H4 (cell line): ENCODE measurements at places on chromosomes 6 and 20.

- no peak for DNase-seq
These were observed 54.6 kb downstream of the GMPR start for GRCh38 chr6:16292942-16293341.

DNA sequence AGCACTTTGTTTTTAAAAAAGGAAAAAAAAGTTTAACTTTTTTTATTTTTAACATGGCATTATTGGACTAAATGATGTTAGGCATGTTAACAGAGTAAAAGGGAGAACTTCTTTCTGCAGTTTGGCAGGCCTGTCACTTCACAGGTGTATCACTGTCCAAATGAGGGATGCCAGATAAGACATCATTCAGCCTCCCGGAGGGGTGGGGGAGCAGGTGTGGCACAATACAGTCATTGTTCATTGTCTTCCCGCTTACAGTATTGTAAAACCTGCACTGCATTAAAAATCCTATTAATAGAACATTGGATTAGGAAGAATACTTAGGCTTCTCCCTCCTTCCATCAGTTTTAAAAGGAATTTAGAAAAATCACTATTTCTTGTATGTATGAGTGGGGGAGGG, 80.7 kb downstream of the CARMIL1 start:
- DNase-seq: no peak

DNA sequence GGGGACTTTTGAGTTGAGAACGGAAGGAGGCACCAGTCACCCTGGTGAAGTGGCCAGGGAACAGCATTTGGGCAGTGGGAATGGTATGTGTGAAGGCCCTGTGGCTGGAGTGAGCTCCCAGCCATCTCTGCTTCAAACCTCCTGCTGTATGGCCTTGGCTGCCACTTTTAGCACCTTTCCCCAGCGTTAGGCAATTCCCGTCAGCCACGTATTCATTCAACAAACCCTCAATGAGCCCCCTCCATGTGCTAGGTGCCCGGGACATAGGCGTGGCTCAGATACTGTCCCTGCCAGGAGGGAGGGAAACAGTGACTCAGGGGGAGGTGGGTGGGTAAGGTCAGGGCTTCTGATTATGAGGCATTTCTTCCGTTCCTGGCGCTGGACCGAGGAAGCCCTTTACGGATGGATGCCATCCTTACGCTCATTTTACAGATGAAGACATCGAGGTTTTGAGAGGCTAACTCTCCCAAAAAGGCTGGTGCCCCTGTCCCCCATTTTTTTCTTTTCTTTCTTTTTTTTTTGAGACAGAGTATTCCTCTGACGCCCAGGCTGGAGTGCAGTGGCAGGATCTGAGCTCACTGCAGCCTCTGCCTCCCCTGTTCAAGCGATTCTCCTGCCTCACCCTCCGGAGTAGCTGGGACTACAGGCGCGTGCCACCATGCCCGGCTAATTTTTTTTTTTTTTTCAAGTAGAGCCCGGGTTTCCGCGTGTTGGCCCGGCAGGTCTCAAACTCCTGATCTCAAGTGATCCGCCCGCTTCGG, 37.5 kb downstream of the SRC start:
- DNase-seq: peak; percentile 35

- no peak for DNase-seq
These were observed 343.7 kb downstream of the HAO1 start for GRCh38 chr20:7596541-7596940.

DNA sequence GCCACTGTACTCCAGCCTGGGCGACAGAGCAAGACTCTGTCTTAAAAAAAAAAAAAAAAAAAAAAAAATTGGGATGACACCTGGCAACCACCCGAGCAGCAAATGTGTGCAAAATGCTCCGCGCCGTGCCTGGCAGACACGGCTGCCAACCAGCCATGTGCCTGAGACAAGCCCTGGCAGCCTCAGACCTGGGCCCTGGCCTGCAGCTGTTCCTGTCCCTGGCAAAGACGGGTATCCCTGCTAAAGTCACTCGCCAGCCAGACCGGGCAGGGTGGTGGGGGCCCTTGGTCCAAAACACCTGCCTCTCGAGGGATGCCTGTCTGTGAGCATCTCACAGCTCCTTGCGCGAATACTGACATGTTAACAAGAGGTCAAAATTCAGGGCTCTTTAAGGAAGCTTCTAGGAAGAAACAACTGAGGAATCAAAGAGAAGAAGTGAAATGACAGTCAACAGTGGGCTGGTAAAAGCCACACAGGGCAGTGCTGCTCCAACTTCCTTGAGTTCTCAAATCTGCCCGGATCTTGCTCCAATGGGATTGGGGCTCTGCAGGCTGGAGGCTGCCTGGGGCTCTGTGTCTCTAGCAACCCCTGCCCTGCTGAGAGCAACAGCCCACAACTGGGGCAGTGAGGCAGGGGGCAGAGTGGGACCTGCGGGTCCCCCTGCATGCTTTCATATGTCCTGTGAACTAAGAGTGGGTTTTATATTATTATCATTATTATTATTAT, 53.4 kb downstream of the SYTL3 start:
- DNase-seq: no peak

GRCh38 chr20:1119128-1119505, 715 bp downstream of the PSMF1 start:
- no peak for DNase-seq

DNA sequence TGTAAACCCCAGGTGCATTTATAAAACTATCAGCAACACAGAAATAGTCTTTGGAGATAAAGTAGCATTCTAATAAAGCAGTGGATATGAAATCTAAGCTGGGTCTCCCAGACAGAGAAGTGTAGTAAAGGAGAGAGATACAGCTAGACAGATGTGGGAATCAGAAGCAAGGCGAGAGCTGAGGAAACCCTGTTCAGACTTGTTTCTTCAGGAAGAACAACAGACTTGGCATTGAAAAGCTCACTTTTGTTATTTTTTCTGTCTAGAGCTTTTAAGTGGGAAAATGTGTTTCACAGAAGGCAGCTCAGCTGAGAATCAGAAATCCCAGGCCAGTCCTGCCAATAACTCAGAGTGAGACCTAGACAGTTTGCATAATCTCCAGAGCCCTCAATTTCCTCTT, 52.9 kb downstream of the SLC35B3 start:
- DNase-seq: no peak

- DNase-seq: no peak
These were observed 100.9 kb downstream of the RCAN2 start for GRCh38 chr6:46390153-46390876.

GRCh38 chr6:170420791-170421776, 114.5 kb downstream of the FAM120B start:
- no peak for DNase-seq

DNA sequence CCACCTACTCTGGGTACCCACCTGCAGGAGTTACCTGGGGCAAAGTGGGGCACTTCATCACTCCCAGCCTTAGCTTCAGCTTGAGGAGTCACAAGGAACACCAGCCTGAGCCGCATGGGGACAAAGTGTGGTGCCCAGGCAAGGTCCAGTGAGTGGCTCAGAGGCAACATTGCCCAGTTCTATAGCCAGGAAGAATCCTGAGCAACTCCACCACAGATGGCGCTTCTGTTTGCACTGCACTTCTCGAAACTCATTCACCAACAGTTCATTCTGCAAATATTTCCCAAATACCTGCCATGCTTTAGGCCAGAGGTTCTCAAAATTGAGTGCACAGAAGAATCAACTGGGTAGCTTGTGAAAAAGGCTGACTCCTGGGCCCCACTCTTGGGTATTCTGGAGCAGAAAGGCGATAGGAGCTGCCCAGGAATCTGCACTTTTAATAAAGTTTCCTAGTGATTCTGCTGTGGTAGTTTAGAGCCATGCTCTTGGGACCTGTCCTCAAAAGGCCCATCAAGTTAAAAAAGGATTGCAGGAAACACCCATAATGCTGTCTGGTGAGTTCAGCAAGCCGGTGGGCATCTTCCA, 83.1 kb downstream of the VEGFA start:
- no peak for DNase-seq

DNA sequence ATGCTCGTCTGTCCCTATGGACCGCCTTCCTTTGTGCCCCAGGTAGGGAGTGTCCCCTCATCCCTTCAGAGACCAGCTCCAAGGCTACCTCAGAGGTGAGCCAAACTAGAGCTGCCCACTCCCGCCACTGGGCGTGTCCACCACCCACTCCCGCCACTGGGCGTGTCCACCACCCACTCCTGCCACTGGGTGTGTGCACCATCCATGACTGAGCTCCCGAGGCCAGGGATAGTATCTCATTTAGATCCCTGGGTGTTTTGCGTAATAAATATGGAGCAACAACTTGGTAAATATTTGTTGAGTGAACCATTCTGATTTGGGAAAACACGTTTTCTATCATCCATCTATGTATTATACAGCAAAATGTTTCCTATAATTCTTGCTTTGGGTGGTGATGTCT, 68.8 kb downstream of the ZBTB2 start:
- DNase-seq: no peak

DNA sequence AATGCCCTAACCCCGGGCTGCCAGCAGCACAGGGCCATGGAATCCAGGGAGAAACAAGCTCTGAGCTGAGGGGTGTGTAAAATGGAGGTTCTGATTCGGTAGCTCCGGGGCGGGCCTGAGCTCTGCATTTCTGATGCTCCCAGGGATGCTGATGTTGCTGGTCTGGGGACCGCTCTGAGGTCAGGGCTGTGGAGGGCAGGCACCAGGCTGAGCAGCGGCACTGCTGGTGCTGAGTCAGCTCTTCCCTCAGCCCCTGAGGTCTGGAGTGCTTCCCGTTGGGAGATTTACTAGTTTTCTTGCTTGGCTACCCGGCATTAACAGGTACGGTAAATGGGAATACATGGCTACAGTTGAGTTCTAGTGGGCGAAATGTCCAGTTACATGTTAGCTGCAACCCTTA, 18.6 kb upstream of the CST3 start:
- DNase-seq: no peak

- no peak for DNase-seq
These were observed 18.7 kb downstream of the CNKSR3 start for GRCh38 chr6:154491567-154492470.

- DNase-seq: no peak
These were observed 131.6 kb upstream of the ID4 start for GRCh38 chr6:19705606-19706005.

DNA sequence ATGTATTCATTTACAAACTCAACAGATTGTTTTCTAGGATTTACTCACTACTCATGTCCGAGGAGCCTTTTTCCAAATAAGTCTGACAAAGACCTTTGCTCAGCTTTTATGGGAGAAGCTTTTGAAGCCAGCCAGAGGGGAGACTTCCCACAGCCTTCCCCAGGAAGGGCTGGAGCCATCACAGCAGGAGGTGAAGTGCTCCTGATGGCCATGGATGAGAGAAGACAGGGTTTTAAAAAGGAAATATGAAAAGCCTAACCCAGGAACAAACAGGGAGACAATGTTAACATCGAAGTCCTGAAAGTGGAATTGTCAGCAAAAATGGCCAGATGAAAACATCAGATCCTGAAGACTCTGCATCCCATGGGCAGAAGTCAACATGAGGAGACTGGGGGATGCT, 11.6 kb upstream of the TAGAP start:
- no peak for DNase-seq

GRCh38 chr6:127319686-127320085, 23.7 kb downstream of the ECHDC1 start:
- no peak for DNase-seq

- no peak for DNase-seq
These were observed 126.5 kb downstream of the REV3L start for GRCh38 chr6:111356551-111356950.

GRCh38 chr6:170290296-170291128, at the start of gene DLL1:
Gene DLL1 (minus strand): TSS chr6:170291078. CDS start chr6:170290139, 939 bp downstream.
- no peak for DNase-seq

- no peak for DNase-seq
These were observed 29.1 kb downstream of the RALY start for GRCh38 chr20:34022839-34023234.

DNA sequence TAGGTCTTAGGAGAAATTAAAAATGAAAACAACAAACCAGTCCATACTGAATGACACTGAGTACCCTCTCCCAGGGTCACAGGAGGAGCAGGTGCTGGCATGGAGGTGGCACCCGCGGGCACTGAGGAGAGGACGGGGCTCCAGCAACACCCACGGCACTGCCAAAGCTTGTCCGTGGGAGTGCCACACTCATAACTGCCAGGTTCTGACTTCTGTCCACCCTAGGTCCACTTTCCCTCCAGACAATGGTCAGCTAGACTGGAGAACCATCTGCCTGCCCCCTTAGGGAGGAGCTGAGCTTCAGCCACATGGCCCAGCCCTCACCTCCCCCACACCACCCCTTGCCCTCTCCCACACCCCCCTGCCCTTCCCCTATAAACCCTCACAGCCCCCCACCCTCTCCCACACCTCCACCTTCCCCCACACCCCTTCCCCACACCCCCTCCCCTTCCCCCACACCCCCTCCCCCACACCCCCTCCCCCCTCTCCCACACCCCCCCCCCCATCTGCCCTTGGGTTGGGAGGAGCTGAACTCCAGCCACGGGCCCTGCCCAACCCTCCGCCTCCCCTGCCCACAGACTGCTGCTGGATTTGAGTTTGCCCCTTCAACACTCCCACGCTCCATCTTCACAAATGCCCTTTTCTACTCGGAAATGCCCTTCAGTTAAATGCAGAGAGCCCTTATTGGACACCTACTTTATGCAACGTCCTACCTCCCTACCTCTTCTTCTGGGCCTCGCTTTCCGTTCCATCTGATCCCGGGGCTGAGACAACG, 129.6 kb downstream of the TAF4 start:
- DNase-seq: no peak

GRCh38 chr6:36493859-36494258, 51.1 kb downstream of the KCTD20 start:
- no peak for DNase-seq

- DNase-seq: no peak
These were observed 29.6 kb downstream of the PRKN start for GRCh38 chr6:162697872-162698403.

- no peak for DNase-seq
These were observed 344.1 kb downstream of the CDC5L start for GRCh38 chr6:44731485-44732095.

DNA sequence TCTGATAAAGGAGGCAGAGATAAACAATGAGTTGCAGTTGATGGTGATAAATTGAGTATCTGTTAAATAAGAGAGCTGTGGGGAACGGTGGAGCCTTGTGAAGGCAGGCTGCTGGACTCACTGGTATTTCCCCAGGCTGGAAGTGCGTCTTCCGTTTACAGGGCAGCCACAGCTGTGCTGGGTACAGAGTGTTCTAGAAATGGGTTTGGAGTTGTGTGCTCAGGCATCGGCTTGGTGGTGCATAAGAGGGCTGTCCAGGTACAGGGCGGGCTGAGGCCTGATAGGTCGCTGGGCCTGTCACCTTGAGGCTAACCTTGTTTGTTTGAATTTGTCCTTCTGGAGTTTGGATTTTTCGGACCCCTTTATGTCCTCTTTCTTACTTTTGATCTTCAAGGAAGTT, 39.3 kb downstream of the ARID1B start:
- no peak for DNase-seq

DNA sequence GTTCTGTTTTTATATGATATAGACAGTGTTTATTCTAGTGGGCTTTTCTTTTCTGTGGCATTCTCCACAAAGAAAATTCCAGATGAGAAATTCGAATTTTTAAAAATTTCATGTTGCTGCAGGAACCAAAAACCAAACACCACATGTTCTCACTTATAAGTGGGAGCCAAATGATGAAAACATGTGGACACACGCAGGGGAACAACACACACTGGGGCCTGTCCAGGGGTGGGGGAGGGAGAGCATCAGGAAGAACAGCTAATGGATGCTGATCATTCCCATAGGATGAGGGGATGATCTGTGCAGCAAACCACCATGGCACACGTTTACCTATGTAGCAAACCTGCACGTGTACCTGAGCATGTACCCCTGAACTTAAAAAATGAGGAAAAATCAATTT, 499.0 kb upstream of the SLC35B3 start:
- DNase-seq: no peak

GRCh38 chr6:126640921-126641320, 301.0 kb downstream of the CENPW start:
- DNase-seq: no peak

GRCh38 chr20:48422242-48422960, 405.4 kb downstream of the PREX1 start:
- DNase-seq: no peak

- DNase-seq: peak; percentile 93
These were observed 2.0 kb upstream of the SLC29A1 start for GRCh38 chr6:44221291-44221960.
